ENCODE measurements at places on chromosomes 1 and 21.

GRCh38 chr1:66271904-66272254 is 262.1 kb upstream of the SGIP1 start:
- DNase-seq = no peak

DNA sequence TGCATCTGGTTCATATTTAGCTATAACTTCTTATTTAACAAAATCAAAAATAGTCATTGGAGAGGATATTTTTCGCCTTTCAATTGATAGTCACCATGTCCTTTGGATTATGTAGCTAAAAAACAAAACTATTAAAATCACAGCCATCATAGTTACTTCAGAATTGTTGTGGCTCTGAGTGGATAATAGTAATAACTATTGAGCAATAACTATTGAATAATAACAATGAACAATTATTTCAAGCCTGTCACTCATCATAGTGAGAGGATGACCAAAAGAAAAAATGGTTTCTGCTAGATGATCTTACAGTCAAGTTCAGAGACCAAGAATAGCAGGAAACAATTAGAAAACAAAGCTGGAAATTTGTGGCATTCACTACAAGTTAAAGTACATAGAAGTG is 38.4 kb upstream of the AGL start:
- no peak for DNase-seq

- DNase-seq = no peak
These were observed 66.5 kb upstream of the RAB3GAP2 start for GRCh38 chr1:220338759-220339158.

DNA sequence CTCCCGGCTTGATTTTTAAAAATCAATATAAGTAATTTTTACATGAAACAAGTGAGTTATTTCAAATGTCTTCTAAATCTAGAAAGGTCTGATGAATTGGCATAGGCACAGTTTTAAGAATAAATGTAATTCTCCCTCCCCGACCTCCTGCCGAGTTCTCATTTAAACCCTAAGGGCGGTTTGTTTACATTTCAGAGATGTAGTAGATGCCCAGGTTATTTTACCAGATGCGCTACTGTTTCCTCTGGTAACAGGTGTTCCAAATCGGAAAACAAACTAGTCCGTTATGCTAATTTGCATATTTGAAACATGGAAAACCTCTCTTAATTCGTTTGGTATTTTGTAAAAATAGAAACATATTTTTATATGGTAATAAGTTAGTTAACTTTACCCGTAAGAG is 53.8 kb upstream of the CFAP126 start:
- no peak for DNase-seq

DNA sequence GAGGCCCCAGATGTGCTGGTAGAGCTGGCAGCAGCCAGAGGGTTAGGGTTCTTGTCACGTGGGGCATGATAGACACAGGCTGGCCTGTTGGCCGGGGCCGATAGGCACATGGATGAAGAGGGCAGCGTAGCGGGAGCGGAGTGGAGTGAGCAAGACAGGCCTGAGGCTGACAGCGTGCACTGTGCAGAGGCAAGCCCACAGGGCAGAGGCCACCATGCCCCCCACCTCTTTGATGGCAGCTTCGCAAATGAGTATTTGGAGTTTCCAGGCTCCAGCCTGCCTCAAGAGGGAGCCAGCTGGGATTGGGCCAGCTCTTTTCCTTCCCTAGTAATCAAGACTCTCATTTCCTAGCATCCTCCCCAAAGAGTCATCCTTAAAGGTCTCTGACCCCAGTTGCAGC is 43.5 kb downstream of the TMCC2 start:
- DNase-seq = no peak

GRCh38 chr21:22355949-22356348 is 1357.7 kb downstream of the NCAM2 start:
- no peak for DNase-seq

DNA sequence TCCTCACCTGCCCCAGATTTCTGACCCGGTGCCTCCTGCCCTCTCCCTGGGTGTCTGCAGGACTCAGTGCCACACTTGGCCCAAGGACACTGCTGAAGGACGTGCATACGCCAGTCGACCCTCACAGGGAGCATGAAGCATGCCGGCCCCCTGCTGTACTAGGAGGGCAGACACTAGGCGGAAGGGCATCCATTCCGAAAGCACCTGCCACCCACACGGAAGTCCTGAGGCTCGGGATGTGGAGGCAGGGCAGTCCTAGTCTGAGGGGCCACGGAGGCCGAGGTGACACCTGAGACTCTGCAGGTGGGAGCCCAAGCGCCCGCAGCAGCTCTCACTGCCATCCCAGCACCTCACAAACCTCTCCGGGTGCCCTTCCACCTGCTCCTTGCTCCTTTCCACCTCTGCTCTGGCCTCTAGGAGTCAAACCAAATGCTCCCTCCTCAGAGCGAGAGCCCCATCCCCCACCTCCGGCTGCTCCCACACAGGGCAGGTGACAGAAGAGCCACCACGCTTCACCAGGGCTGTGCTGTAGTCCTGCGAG is 2.4 kb downstream of the NPHP4 start:
- DNase-seq = no peak

GRCh38 chr1:199590708-199591107 is 436.8 kb upstream of the NR5A2 start:
- no peak for DNase-seq

DNA sequence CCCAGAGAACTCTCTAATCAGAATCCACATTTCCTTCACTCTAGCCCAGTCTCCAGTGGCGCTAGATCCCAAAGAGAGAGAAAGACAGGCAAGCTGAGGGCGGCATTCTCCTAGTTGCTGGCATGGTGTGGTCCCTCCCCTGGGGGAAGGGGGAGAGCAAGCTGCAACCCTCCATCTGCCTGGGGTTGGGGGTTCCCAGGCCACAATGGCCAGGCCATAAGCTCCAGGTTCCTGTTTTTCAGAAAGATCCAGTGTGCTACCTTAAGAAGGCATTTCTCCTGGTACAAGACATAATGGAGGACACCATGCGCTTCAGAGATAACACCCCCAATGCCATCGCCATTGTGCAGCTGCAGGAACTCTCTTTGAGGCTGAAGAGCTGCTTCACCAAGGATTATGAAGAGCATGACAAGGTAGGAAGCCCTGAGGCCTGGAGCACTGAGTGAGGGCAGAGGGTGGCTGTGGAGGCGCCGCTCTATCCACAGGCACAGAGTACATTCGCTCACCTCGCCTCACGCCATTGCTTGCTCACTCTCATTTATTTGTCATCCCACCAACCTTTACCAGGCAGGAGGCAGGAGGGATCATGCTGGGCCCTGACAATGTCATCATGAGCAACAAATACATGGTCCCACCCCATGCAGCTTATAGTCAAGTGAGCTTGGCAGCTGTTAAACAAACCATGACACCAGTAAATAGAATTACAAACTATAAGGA is 6.6 kb downstream of the CSF1 start:
- no peak for DNase-seq

GRCh38 chr1:188895611-188896010 is 1582.1 kb downstream of the BRINP3 start:
- DNase-seq = no peak

- DNase-seq = no peak
These were observed 1.7 kb downstream of the PIAS3 start for GRCh38 chr1:145857170-145857569.

DNA sequence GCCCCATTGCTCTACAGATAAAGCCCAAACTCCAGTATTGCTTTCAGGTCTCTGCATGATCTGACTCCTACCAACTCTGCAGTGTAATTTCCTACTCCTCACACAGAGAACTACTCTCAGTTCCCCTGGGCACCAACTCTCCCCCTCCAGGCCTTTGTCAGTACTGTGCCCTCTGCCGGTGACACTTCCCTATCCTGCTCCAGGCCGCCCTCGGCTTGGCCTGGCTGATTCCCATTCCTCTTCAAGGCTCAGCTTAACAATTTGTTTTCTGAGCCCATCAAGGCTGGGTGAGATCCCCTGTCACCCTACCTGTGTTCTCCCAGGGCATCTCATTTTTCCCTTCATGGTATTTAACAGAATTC is 2.6 kb downstream of the SLAMF8 start:
- no peak for DNase-seq

DNA sequence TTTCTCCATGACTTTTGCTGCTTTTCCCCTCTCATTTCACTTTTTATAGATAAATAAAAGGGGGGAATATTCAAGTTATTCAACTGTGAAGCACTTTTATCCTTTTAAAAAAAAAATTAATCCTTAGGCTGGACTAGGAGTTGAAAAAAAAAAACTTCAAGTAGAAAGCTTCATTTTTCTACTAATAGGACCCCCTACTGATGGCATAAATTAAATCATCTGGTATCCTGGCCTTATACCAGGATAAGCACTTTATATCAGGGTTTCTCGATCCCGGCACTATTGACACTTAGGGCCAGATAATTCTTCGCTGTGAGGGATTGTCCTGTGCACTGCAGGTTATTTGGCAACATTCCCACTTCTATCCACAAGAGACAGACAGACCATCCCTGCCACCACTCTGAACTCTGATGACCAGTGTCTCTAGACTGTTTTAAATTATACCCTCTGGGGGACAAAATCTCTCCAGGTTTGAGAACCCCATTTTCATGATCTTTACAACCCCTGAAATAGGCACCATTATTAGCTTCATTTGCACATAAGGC is 17.6 kb downstream of the USP33 start:
- DNase-seq = no peak

DNA sequence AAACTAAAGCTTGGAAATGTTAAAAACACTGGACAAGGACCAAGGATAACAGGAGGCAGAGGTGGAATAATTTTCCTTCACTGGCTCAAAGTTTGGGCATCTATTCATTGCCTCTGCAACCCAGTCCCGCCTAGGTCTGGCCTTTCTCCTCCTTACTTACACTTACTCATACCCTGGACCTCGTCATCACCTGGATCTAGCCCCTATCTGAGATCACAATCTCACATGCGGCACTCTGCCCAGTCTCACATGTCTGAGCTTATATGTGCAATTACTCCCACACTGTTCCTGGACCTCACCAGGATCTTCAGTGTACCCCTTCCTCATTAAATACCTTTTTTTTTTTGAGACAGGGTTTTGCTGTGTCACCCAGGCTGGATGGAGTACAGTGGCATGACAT is 37.6 kb downstream of the NVL start:
- DNase-seq = no peak

GRCh38 chr1:80989455-80989854 is 811.3 kb upstream of the ADGRL2 start:
- DNase-seq = no peak

GRCh38 chr21:29144736-29145353 is 14.4 kb downstream of the MAP3K7CL start:
- no peak for DNase-seq

DNA sequence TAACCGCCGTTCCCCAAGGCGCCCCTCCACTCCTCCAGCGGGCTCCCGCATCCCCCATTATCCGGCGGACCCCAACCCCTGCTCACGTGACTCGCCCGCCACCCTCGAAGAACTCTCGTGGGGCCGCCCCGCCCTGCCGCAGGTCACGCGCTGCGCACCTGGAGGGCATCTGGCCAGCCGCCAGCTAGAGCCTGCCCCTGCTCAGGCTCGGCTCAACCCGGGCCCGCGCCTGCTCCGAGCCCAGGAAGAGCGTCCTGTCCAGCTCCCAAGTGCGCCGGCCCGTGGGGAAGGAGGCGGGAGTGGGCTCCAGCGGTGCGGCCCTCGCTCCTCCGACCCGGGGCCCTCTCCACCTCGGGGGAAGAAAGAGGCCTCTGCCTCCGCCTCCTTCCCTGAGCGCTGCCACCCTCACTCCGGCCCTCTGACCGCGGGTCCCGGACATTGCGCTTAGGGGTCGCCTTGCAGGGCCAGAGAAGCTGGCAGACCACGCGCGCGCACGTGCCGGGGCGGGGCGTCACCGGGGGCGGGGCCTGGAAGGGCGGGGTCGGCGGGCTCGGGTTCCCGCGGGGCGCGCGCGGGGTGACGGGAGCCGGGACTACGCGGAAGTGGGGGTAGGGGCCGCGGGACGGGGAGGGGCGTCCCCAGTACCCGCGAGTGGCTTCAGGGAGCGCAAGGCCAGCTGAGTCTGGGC is 28.4 kb downstream of the HMGN2 start:
- peak; percentile 89 for DNase-seq

GRCh38 chr1:228018961-228019721 is 12.3 kb downstream of the WNT3A start:
- no peak for DNase-seq

GRCh38 chr1:205943245-205943644 is at the start of gene SLC26A9:
Gene SLC26A9, minus strand, starts transcription at chr1:205943456. Its CDS starts 7,636 bp downstream, at chr1:205935820.
- no peak for DNase-seq

All from activated naive CD4-positive, alpha-beta T cell (primary cell).